ENCODE measurements at places on chromosomes 6 and 20.

GRCh38 chr6:138987643-138988468 is at the start of gene REPS1:
TSS of gene REPS1 (minus strand) at chr6:138988253. CDS start at chr6:138987682, 571 bp downstream.
- peak; percentile 90 for DNase-seq

- DNase-seq: peak; percentile 18
Observed at GRCh38 chr6:129251669-129252376, 368.9 kb downstream of the LAMA2 start.

GRCh38 chr6:128558021-128558420 is 37.6 kb upstream of the PTPRK start:
- DNase-seq: no peak

DNA sequence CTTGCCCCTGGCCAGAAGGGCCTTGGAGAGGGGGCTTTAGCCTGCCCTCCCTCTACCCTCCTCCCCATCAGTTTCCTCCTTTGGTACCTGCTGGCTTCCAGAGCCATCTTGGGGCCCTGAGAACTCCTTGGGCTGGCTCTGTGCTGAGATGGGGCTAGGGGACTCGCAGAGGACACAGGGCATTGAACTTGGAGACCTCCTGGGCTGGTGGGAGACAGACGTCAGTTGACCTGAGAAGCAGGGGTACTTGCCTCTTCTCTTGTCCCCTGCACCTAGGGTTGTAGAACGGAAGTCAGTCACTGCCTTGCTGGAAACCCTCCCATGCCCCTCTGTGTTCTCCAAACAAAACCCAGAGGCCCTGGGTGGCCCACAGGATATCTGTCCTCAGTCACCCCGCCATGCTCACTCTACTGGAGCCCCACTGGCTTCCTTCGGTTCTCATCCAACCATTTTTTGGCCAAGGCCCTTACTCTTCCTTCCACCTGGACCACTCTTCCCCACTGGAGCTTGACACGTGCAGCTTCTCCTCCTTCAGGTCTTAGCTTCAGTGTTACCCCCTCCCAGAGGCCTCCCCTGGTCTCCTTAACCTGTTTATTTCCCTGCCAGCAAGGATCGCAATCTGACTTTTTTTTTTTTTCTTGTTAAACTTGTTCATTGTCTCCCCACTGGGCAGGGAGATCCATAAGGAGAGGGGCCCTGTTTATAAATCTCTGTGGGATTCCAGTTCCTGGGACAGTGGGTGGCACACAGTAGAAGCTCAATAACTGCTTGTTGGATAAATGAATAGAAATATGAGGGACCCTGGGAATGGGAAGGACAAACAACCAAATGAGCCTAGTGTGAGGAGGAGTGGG is 971 bp downstream of the RBCK1 start:
- no peak for DNase-seq

DNA sequence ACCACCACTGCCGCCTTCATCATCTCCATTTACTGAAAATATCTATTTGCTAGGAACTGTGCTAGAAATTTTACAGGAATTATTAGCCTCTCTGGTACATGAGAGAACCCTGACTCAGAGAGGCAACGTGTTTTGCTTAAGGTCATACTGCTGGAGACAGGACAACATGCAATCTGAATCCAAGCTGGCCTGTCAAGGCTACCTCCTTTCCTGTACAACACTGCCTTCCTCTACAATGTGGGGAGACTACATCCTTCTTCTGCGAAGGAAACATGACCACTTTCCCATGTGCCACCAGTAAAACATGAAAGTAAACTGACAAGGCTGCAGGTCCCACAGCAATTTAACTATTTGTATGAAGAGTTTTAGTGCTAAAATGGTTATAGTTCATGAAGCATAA is 200.9 kb downstream of the BACH2 start:
- no peak for DNase-seq

DNA sequence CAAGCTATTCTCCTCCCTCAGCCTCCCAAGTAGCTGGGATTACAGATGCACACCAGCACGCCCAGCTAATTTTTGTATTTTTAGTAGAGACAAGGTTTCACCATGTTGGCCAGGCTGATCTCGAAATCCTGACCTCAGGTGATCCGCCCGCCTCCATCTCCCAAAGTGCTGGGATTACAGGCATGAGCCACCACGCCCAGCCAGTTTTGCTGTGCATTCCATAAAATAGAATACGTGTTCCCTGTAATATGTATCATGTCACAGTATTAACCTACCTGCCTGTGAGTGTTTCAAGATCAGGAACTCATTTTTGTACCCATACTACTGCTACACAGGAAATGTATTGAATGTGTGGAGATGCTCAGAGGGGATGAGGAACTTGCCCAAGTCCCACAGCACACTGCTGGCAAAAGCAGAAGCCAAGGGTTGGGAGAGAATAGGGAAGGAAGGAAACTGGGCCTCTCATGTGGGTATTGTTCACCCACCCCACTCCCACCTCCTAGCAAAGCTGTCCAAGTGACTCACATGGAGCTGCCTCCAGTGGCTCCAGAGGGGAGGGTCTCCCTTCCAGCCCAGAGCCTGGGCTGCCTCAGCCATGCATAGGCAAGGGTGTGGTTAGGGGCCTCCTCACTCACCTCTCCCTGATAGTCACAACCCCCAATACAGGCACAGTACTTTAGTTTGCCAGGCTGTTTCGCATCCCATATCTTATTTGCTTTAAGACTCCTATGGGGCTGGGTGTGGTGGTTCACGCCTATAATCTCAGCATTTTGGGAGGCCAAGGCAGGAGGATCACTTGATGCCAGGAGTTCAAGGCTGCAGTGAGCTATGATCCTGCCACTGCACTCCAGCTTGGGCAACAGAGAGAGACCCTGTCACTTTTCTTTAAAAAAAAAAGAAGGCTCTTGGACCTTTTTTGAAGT is 9.4 kb downstream of the HM13 start:
- DNase-seq: no peak

GRCh38 chr6:119110601-119111548 is 32.4 kb upstream of the FAM184A start:
- no peak for DNase-seq

GRCh38 chr6:112466373-112467151 is 119.4 kb downstream of the RFPL4B start:
- no peak for DNase-seq

Measured in stimulated activated CD8-positive, alpha-beta memory T cell treated with anti-CD3 and anti-CD28 coated beads, Interleukin-4, amount 100 ng/mL, for 24 hours (primary cell).